Stimulated activated CD4-positive, alpha-beta T cell treated with anti-CD3 and anti-CD28 coated beads, TNF-alpha, amount 100 ng/mL, for 48 hours (primary cell): ENCODE measurements at places on chromosomes 1 and 21.

DNA sequence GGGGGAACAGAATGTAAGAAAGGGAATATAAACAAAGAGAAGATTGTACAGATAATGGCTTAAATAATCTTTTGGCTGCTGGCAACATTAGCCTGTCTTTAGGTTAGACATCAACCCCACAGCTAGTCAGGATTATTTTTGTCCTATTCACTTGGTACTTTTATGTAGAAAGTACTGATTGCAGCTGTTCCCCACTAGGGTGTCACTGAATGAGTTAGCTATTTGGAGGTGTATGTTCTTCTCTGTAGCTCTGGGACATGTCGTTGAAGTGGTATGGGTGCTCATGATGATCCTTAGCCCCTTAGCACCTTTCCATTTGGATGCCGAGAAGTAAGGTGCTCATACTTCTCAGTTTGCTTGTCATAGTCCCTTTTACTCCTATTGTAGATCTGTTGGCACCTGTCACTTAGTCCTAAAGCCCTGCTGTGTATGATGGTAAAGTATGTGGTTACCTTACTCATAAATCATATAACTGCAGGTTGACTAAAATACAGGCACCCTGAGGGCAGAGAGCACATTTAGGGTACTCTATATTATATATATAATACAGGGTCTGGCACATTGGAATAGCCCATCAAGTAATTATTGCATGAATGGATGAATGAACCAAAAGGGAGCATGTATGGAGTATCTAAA lies 64.6 kb downstream of the USP25 start:
- no peak for DNase-seq

DNA sequence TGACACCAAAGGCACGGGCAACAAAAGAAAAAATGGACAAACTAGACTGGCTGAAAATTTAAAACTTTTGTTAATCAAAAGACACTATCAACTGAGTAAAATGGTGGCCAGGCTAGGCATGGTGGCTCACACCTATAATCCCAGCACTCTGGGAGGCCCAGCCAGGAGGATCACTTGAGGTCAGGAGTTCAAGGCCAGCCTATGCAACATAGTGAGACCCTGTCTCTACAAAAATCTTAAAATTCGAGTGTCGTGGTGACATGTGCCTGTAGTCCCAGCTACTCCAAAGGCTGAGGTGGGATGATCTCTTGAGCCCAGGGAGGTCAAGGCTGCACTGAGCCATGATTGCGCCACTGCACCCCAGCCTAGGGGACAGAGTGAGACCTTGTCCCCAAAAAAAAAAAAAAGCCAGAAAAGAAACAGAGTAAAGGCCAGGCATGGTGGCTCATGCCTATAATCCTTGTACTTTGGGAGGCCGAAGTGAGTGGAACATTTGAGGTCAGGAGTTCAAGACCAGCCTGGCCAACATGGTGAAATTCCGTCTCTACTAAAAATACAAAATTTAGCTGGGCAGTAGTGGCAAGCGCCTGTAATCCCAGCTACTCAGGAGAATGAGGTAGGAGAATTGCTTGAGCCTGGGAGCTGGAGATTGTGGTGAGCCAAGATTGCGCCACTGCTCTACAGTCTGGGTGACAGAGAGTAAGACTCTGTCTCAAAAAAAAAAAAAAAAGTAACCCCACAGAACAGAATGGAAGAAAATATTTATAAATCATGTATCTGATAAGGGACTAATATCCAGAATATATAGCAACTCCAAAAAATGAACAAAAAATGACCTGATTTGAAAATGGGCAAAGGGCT lies 8.0 kb downstream of the TUT4 start:
- DNase-seq = no peak

GRCh38 chr21:41620982-41621381 lies 113.0 kb upstream of the TMPRSS2 start:
- no peak for DNase-seq

DNA sequence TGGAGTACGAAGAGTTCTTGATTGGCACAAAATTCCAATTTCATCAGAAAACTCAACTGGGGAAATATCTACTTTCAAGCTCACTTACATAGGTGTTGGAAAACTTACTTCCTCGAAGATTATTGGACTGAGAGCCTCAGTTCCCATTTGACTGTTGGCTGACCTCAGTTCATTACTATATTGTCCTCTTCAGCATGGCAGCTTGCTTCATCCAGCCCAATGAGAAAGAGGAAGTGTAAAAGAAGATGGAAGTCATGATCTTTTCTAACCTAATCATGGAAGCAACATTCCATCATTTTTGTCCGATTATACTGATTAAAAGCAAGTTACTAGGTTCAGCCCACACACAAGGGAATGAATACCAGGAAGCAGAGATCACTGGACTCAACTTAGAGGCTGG lies 49.4 kb downstream of the HSD3B1 start:
- DNase-seq = no peak
